ENCODE measurements at places on chromosomes 7 and 10. TPM values are rescaled to one million over a fixed set of nuclear protein-coding genes. Genes with fewer than 3 reads are reported as not detected.

DNA sequence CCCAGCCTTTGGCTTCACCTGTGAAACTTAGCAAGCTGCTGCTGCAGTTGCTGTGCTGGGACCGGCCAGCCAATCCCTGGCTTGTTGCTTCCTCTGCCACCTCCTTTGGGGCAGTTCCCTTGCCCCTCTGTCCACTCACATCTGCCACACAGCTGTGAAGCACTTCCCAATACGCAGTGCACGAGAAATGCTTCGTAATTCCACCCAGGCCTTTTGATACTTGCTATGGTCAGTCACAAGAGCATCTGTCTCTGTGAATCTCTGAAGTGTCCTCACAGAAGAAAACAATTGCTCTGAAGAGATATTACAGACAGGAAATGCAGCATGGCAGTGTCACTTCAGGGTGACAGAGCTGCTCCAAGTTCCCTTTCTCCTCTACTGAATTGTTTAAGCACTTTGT, 208.5 kb downstream of the PTEN start:
- DNase-seq, result no peak

- DNase-seq, result no peak
Measured at GRCh38 chr7:155227004-155227787, 70.5 kb upstream of the INSIG1 start.

DNA sequence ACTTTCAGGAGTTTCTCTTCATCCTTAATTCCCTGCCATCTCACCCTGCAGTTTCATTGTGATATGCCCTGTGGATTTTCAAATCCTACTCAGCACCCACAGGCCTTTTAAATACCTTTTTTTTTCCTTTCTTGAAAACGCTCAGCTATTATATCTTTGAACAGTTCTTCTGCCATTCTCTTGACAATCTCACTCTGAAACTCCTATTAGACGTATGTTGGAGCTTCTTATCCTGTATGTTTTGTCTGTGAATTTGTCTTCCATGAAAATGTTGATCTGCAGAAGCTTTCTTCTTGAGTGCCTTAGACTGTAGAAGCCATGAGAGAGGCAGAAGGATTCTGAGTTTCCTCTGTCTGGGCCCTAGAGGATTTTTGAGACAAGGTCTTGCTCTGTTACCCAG, 18.9 kb upstream of the YAE1 start:
- DNase-seq, result no peak

DNA sequence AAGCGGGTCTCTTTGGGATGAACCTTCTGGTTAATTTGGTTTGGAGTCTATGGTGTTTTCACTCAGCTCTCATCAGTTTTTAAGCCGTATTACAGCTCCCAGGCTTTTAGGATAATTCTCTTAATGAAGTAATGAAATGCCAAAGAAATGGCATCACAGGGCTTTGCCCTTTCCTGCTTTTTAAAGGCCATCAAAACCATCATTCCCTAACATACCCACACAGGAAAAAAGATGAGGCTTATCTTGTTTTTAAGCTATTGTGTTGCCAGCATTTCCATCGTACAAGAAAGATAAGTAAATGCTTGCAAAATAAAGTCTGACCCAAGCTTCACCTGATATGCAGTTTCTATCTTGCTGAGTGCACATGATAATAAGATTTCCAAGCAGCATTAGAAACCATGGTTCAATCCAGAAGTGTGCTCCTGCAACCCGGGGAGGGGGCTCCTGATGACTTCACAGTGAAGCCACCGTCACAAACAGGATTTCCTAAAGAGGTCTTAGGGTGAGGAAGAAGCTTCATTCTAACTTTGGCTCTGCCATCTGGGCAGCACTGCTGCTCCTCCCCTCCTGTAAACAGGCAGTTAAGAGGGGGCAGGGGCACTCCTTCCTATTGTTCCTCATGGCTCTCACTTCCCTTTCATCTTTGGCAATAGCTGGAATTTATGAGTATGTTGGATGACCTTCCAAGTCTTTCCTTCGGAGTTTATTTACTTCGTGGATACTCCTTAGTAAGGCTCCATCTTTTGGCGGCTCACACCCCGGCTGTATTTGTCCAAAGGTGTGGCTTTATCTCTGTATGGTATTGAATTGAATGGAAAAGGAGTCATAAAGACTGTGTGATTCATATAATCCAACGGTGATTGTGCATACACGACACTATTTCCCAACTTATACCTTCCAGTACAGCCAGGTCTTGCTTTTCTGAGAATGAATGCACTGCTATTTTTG, 55.2 kb upstream of the FAM133B start:
- DNase-seq, result peak; percentile 66

- DNase-seq, result no peak
Measured at GRCh38 chr7:143015084-143015483, 11.8 kb downstream of the OR9A2 start.

- no peak for DNase-seq
Measured at GRCh38 chr7:132059141-132059540, 502.7 kb upstream of the PODXL start.

DNA sequence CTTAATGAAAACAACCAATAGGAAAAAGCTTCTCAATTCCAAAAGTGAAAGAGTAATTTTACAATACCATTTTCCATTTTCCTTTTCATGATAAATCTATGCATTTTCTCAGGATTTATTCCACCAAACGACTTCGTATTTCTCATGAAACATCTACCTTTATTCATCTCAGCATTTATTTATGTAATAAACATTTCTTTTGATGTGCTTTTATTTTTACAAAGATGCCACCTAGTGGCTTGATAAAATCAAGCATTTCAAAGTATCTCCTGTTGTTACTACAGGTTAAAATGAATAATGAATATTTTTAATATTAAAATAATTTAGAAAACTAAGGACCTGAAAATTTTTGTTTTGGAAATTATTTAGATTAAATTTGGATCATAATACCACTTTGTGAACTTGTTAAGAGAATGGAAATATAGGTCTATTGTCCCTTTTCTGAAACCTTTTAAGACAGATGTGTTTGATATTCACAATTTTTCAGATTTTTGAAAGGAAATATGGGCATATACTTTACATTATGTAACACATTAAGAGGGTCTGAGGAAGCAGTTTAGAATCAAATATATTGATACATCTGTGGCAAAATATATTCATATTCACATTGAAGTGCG, 2.7 kb upstream of the IQUB start:
- DNase-seq, result no peak

- DNase-seq, result peak; percentile 35
Measured at GRCh38 chr7:1948301-1948796, 278.3 kb downstream of the ELFN1 start.

DNA sequence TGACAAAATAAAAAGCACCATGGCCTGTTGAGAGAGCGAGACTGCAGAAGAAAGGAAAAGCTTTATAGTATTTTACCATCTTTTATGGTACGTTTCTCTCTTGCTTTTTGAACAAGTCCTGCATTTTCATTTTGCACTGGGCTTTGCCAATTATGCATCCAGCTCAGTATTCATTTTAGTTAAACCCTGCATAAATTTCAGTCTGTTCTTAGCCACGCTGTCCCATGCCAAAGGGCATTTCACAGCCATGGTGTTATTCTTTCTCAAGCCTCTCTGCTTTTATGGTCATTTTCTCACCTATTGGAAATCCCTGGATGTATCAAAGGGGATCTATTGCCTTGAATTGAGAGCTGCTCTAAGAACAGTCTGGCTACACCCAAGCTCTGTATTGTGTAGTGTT, 30.8 kb upstream of the DNAJC1 start:
- DNase-seq, result no peak

DNA sequence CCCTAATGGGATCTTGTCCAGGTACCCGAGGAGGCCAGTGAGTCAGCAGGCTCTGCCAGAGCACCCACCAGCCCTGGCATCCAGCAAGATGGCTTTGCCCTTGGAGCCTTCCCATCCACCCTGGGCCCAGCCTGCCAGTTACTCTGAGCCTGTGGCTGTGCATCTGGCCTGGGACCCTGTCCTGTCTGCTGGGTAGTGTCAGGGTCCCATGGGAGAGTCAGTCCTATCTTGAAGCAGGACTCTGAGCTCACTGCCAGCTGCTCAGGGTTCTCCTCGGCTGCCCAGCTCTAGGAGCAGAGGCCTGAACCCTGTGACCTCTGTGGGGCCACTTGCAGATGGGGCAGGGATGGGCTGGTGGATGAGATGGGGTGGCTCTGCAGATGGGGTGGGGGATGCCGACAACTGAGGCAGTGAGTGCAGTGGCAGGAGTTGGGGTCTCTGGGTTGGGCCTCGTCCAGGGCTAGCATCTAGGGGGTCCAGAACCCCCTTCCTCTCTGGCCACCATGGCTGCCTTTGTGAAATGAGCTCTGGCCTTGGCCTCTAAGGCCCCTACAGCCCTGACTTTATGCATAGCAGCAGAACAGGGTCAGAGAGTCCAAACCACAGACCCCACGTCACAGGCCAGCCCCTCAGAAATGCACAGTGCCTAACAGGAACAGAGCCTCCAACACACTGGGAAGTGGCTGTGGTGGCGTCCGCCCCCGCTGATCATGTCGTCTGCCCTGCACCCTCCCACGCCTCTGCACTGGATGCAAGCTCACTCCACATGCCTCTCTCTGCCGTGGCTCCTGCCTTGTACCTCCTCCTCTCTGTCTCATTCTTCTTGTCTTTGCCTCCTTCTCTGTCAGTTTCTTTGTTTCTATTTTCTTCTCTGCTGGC, 88.1 kb upstream of the RET start:
- DNase-seq, result no peak

- DNase-seq, result no peak
Measured at GRCh38 chr7:116731023-116731395, 59.0 kb downstream of the MET start.

DNA sequence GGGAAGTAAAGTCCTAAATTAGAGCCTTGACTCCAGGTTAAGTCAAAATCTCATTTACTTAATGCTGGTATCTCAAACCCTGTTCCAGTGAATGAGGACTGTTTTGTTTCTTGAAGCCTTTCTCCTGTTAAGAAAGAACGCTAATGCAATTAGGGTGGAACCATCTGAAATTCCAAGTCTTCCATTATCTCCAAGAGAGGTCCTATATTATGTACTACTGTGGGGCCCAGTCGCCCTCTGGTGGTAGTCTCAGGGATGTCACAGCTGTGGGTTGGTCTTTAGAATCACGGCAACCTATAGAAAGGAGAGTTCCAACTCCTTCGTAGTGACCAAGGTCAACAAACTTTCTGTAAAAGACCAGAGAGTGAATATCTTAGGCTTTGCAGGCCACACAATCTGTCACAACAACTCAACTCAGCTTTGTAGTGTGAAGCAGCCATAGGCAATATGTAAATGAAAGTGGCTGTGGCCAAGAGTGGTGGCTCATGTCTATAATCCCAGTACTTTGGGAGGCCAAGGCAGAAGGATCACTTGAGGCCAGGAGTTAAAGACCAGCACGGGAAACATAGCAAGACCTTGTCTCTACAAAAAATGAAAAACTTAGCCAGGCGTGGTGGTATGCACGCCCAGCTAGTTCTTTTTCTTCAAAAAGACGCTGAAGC, 9.3 kb downstream of the RPP38 start:
- peak; percentile 82 for DNase-seq

GRCh38 chr10:72099600-72099921, 11.2 kb upstream of the SPOCK2 start:
- DNase-seq, result no peak

Gene GDI2
- total RNA-seq, result 218 TPM

Gene IL6
- 0.76 TPM for total RNA-seq

Gene GNGT1
- total RNA-seq, result not detected

Gene NCF1
- 2.9 TPM for total RNA-seq

Gene RSPH10B
- not detected for total RNA-seq

Gene CTAGE6
- not detected for total RNA-seq

Gene LIPJ
- 0.14 TPM for total RNA-seq

Gene SPDYE2B
- total RNA-seq, result not detected

Gene SEMA3D
- 2.6 TPM for total RNA-seq

Gene PNLIPRP1
- 0.50 TPM for total RNA-seq

Gene RADIL
- total RNA-seq, result 1.4 TPM

All from left colon (tissue), 2 donors.